ENCODE measurements at places on chromosomes 12 and 14.
A peak's percentile ranks its signal among the peaks of the same experiment; 100 is the strongest.

- no peak overlapping the region for H3K4me3 ChIP-seq
- H3K4me1 ChIP-seq: no peaks in the 10 kb centered on the region
- DNase-seq: peak; percentile 34
- H3K36me3 ChIP-seq: no peaks in the 10 kb centered on the region
These were observed 69.3 kb downstream of the SERPINA3 start for GRCh38 chr14:94681300-94682060.

- H3K36me3 ChIP-seq: no peaks in the 10 kb centered on the region
- H3K4me3 ChIP-seq: no peak overlapping the region
- H3K27me3 ChIP-seq: no peaks in the 10 kb centered on the region
- no peak for DNase-seq
- H3K27ac ChIP-seq: no peak overlapping the region
These were observed 232.1 kb upstream of the SEL1L start for GRCh38 chr14:81765651-81766275.

GRCh38 chr14:33332497-33332896, 393.8 kb downstream of the NPAS3 start:
- DNase-seq: no peak
- no peak overlapping the region for H3K27ac ChIP-seq
- no peaks in the 10 kb centered on the region for H3K27me3 ChIP-seq
- no peak overlapping the region for H3K4me3 ChIP-seq
- no peaks in the 10 kb centered on the region for H3K36me3 ChIP-seq

GRCh38 chr14:100017553-100017952, 47.7 kb upstream of the EVL start:
- no peak for DNase-seq
- no peaks in the 10 kb centered on the region for H3K36me3 ChIP-seq
- no peak overlapping the region for H3K27ac ChIP-seq
- no peak overlapping the region for H3K4me3 ChIP-seq
- H3K27me3 ChIP-seq: no peaks in the 10 kb centered on the region
- peaks cover 3% of the 10 kb centered on the region for H3K4me1 ChIP-seq

DNA sequence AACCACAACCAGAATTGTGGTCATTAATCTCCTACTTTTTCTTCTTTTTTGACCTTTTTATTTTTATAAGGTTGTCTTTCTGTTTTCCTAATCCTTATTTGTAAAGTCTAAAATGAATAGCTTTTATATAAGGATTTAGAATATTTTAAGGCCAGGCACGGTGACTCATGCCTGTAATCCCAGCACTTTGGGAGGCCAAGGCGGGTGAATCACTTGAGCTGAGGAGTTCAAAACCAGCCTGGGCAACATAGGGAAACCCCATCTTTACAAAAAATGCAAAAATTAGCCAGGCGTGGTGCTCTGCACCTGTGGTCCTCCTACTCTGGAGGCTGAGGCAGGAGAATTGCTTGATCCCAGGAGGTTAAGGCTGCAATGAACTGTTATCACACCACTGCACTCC, 55.1 kb downstream of the IFT81 start:
- no peaks in the 10 kb centered on the region for H3K36me3 ChIP-seq
- no peak overlapping the region for H3K4me3 ChIP-seq
- DNase-seq: peak; percentile 70
- H3K27me3 ChIP-seq: no peaks in the 10 kb centered on the region
- peaks cover 5% of the 10 kb centered on the region for H3K4me1 ChIP-seq

DNA sequence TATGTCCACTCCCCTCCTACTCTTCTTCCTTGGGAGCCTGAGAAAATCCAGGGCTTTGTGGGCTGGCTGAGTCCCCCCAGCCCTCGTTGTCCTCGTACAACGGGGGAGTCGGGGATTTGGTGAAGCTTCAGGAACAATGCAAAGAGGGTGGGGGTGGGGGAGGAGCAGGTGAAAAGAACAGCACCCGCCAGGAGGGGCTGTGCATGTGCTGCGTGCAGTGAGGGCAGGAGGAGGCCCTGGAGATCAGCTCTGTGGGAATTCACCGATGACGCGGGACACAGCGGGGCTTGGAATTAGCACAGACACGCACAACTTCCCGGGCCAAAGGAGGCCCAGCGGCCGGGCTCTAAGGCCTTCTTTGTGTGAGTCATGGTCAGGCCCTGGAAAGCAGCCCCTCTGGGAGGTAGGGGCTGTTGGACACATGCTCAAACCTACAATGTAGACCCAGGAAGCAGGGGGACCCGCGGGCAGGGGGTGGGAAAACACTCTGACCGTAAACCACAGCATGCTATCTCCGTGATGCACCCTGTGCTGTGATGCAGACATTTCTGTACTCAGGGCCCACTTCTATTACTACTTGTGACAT, 32.8 kb downstream of the RBM19 start:
- H3K27ac ChIP-seq: no peak overlapping the region
- H3K4me1 ChIP-seq: no peaks in the 10 kb centered on the region
- no peak for DNase-seq
- H3K36me3 ChIP-seq: peaks cover 38% of the 10 kb centered on the region

- no peaks in the 10 kb centered on the region for H3K36me3 ChIP-seq
- H3K4me3 ChIP-seq: no peak overlapping the region
- no peaks in the 10 kb centered on the region for H3K4me1 ChIP-seq
- no peaks in the 10 kb centered on the region for H3K27me3 ChIP-seq
- H3K27ac ChIP-seq: no peak overlapping the region
- no peak for DNase-seq
These were observed 24.0 kb downstream of the BTBD7 start for GRCh38 chr14:93308686-93309345.

DNA sequence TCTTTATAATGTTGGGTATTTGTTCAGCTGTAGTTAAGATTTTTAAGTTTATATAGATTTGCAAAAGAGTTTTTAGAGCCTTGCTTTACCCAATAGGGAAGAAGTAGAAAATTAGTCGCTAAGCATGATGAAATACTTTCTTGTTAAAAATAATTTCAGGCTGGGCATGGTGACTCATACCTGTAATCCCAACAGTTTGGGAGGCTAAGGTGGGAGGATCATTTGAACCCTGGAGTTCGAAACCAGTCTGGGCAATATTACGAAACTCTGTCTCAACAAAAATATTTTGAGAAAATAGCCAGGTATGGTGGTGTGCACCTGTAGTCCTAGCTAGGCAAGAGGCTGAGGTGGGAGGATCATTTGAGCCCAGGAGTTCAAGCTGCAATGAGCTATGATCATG, 18.7 kb upstream of the SCFD1 start:
- peaks cover 32% of the 10 kb centered on the region for H3K36me3 ChIP-seq
- no peaks in the 10 kb centered on the region for H3K27me3 ChIP-seq
- H3K27ac ChIP-seq: no peak overlapping the region
- no peaks in the 10 kb centered on the region for H3K4me1 ChIP-seq
- H3K4me3 ChIP-seq: no peak overlapping the region

DNA sequence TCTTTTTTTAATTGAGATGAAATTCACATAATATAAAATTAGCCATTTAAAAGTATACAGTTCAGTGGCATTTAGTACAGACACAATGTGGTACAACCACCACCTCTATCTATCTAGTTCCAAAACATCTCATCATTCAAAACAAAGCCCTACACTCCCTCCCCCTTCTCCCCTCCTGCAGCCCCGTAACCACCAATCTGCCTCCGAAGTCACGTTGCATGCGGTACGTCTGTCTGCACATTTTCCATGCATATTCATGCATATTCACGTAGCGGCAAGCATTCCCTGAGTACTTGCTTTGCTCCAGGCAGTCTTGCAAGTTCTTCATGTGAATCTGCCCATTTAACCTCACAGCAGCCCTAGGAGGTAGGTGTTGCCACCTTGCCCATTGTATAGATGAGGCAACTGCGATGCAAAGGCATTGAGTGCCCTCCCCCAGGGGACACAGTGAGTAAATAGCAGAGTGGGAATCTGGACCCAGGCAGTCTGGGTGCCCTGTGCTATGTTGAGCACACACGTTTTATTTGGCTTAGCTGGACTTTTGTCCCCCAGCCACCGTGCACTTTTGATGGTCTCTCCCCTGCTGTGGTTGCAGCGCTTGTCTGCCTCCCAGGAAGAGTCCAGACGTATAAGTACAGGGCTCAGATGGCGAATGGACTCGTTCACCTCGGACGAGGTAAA, 43.4 kb downstream of the RIN3 start:
- no peak overlapping the region for H3K4me3 ChIP-seq
- peaks cover 35% of the 10 kb centered on the region for H3K36me3 ChIP-seq
- no peaks in the 10 kb centered on the region for H3K27me3 ChIP-seq
- peaks cover 12% of the 10 kb centered on the region for H3K4me1 ChIP-seq

GRCh38 chr14:89792489-89793366, 161.8 kb downstream of the EFCAB11 start:
- no peak overlapping the region for H3K27ac ChIP-seq
- H3K4me1 ChIP-seq: no peaks in the 10 kb centered on the region
- DNase-seq: no peak
- no peaks in the 10 kb centered on the region for H3K27me3 ChIP-seq
- H3K36me3 ChIP-seq: no peaks in the 10 kb centered on the region

DNA sequence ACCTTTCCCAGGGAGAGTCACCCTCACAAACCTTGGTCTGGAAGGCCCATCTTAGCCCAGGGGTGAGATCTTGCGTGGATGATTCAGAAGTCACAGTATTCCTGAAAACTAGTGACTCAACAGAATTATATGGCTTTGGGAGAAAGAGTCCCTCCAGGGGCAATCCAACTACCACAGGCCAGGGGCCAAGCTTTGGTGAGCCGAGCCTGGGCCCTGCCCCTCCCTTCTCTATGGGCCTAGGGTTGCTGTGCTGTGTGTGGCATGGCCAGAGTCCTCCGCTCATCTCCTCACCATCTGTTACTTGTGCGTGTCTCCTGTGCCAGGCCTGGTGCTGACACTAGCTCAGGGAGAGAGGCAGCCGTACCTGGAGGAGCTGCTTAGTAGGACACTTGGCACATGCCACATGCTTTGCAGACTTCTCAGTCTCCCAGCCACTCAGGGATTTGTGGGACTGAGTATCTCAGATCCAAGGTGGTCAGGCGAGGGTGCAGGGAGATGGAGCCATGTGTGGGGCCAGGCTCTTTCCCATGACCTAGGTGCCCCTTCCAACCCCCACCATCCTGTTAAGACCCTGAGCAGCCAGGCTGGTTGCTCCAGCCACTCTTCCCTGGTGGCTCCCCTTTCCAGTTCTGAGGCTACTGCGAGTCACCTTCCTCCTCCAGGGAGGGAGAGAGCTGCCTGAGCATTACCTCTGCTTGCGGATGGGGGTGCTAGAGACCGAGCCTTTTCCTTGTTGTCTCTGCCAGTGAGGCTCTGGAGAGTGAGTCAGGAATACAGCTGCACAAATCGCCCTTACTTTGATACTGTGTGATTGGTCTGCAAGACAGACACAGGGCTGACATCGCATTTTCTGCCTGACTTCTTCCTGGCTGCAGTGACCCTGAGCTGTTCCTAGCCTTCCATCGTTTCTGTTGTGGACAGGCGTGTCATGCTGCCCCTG, 94.1 kb downstream of the SLC25A47 start:
- no peak overlapping the region for H3K27ac ChIP-seq
- H3K4me3 ChIP-seq: no peak overlapping the region
- no peak for DNase-seq
- H3K36me3 ChIP-seq: no peaks in the 10 kb centered on the region
- H3K27me3 ChIP-seq: no peaks in the 10 kb centered on the region
- H3K4me1 ChIP-seq: no peaks in the 10 kb centered on the region

- peak; percentile 62 for DNase-seq
- H3K4me1 ChIP-seq: peaks cover 30% of the 10 kb centered on the region
- no peaks in the 10 kb centered on the region for H3K36me3 ChIP-seq
These were observed at the start of gene SPPL3 for GRCh38 chr12:120904197-120904773. TSS of gene SPPL3 (minus strand) at chr12:120904358. CDS start at chr12:120903867, 491 bp downstream.

- no peaks in the 10 kb centered on the region for H3K36me3 ChIP-seq
- no peak overlapping the region for H3K4me3 ChIP-seq
- peak overlapping the region; percentile 57 for H3K27ac ChIP-seq
These were observed 41.6 kb downstream of the ITPK1 start for GRCh38 chr14:93073910-93074769.

DNA sequence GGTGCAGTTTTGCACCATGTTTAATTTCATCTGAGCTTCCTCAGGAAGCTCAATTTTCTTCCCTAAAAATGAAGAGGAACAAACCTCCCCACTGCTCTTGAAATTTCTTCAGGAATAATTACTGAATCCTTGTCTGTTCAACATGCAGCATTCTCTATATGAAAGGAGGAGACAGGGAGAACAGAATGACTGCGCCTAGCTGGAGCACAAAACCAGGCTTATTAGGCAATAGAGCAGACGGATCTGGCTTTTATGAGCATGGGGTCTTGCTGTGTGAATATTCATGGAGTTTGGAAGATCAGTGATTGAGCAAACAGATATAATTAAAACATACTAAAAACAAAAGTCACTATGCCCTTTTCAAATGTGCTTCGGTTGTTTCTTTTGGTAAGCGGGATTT, 148.1 kb downstream of the SUDS3 start:
- no peak for DNase-seq
- H3K4me1 ChIP-seq: no peaks in the 10 kb centered on the region
- H3K4me3 ChIP-seq: no peak overlapping the region
- H3K36me3 ChIP-seq: no peaks in the 10 kb centered on the region
- no peaks in the 10 kb centered on the region for H3K27me3 ChIP-seq

GRCh38 chr14:31051023-31051422, 24.8 kb upstream of the STRN3 start:
- no peak overlapping the region for H3K4me3 ChIP-seq
- H3K4me1 ChIP-seq: no peaks in the 10 kb centered on the region
- DNase-seq: no peak
- H3K36me3 ChIP-seq: no peaks in the 10 kb centered on the region

DNA sequence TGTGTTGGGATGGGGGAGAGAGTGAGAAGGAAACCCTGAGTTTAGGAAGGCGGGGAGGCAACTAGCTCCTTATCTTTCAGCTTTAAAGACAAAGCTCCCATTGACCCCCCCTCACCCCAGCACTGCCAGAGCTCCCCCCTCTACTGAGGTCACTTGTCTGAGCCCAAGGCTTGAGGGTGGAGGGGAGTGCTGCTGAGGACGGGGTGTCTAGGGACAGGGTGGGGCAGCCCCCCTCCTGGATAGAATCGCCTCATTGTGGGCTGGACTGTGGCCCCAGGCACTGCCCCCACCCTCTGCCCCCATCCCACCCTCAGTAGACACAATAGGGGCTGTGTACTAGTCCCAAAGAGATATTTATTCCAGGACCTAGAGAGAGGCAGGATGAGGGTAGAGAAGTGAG, 3.0 kb downstream of the ERBB3 start:
- no peaks in the 10 kb centered on the region for H3K36me3 ChIP-seq
- no peak for DNase-seq
- no peaks in the 10 kb centered on the region for H3K27me3 ChIP-seq
- H3K4me1 ChIP-seq: peaks cover 7% of the 10 kb centered on the region

GRCh38 chr12:50390316-50390741, 6.1 kb downstream of the FAM186A start:
- no peak for DNase-seq
- peaks cover 3% of the 10 kb centered on the region for H3K4me1 ChIP-seq
- no peaks in the 10 kb centered on the region for H3K36me3 ChIP-seq

GRCh38 chr12:1310653-1311052, 283.7 kb downstream of the FBXL14 start:
- H3K27ac ChIP-seq: no peak overlapping the region
- no peak for DNase-seq
- no peaks in the 10 kb centered on the region for H3K27me3 ChIP-seq
- H3K4me3 ChIP-seq: no peak overlapping the region

- H3K4me3 ChIP-seq: peak overlapping the region; percentile 52
- H3K27me3 ChIP-seq: no peaks in the 10 kb centered on the region
- DNase-seq: peak; percentile 87
- H3K27ac ChIP-seq: no peak overlapping the region
These were observed 50.8 kb upstream of the ZFP36L1 start for GRCh38 chr14:68843471-68844209.

- no peaks in the 10 kb centered on the region for H3K27me3 ChIP-seq
- no peak overlapping the region for H3K4me3 ChIP-seq
- no peak overlapping the region for H3K27ac ChIP-seq
- no peak for DNase-seq
- H3K4me1 ChIP-seq: no peaks in the 10 kb centered on the region
These were observed 543.6 kb downstream of the FOXG1 start for GRCh38 chr14:29310210-29310609.

GRCh38 chr12:15982071-15982470, 70.9 kb downstream of the DERA start:
- no peak overlapping the region for H3K4me3 ChIP-seq
- no peaks in the 10 kb centered on the region for H3K27me3 ChIP-seq
- H3K27ac ChIP-seq: peak overlapping the region; percentile 45
- DNase-seq: no peak
- no peaks in the 10 kb centered on the region for H3K36me3 ChIP-seq

All from ascending aorta (tissue), 2 donors.